ENCODE measurements at places on chromosomes 12 and 14.

- no peak for DNase-seq
These were observed 22.0 kb downstream of the GALC start for GRCh38 chr14:87971010-87971409.

- DNase-seq: no peak
These were observed 1.5 kb downstream of the MGAT2 start for GRCh38 chr14:49622022-49622607.

- no peak for DNase-seq
These were observed 21.9 kb downstream of the CLMN start for GRCh38 chr14:95297832-95298231.

GRCh38 chr12:89328151-89329030, 23.9 kb downstream of the DUSP6 start:
- DNase-seq: no peak

DNA sequence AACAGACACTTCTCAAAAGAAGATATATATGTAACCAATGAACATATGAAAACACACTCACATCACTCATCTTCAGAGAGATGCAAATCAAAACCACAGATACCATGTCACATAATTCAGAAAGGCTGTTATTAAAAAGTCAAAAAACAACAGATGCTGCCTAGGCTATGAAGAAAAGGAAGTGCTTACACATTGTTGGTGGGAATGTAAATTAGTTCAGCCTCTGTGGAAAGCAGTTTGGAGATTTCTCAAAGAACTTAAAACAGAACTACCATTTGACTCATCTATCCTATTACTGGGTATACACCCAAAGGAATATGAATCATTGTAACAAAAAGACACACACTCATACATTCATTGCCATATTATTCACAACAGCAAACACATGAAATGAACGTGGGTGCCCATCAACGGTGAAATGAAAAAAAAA, 35.1 kb downstream of the EIF2S3B start:
- no peak for DNase-seq
